ENCODE measurements at places on chromosomes 6 and 20.

DNA sequence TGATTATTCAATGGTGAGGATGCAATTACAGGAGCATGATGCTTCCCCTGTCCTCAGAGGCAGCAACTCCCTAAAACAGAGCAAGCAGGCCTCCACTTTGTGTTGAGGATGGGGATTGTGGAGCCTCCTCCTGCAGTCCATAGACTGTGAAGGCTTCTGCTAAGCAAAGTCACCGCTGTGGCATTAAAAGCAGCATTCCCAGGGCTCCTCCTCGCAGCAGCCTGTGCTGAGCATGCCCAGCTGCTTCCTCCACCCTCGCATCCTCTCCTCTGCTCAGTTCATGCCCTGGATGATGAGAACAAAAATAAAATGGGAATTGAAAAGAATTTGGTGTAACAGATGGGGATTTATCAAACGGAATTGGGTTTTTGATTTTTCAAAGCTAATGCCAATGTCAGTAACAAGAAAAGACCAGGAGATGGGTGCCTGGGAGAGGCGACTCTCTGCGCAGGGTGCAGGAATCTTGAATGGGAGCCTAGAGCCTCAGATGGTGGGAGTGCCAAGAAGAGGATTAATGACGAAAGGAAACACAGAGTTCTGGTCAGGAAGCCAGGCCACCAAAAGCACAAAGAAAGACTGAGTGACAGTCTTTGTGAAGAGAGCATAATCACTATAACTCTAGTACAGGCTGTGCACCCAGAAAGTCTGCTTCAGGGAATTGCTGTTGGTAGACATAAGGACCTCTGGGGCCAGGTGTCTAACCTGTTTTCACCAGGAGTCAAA, 347.6 kb downstream of the TPBG start:
- DNase-seq, result no peak

- peak; percentile 38 for DNase-seq
Observed at GRCh38 chr20:37335642-37336368, 10.1 kb upstream of the SRC start.

GRCh38 chr6:169489563-169490245, 212.1 kb downstream of the WDR27 start:
- DNase-seq, result no peak

DNA sequence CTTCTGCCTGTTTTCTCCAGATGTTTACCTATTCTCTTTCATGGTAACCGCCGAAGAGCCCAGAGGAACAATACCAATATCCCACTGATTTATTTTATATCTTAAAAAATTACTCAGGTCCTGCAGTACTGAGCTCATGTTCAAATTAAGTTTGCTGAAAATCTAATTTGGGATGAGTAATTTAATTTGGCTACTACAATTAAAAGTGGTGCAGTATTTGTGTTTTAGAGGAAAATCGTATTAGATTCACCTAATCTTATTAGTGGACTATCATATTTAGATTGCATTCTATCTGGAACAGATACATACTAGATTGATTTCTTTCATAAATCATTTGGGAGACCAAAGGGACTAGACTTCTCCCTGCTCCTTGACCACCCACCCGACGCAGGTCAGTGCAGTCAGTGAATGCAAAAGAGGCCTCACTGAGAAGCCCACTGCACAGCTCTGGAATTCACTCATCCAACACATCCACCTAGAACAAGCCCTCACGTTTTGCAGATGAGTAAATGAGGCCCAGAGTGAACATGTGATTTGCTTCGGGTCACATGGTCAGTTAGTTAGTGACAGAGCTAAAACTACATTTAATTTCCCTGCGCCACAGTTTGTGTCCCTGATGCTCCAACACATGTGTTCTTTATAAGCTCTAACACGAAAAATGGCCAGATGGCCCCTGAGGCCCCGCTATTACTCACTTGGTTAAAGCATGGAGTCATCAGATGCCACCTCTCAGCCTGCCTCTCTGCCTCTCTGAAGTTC, 101.8 kb downstream of the TRERF1 start:
- DNase-seq, result no peak

GRCh38 chr20:38115205-38115604, 49.9 kb downstream of the TGM2 start:
- no peak for DNase-seq

DNA sequence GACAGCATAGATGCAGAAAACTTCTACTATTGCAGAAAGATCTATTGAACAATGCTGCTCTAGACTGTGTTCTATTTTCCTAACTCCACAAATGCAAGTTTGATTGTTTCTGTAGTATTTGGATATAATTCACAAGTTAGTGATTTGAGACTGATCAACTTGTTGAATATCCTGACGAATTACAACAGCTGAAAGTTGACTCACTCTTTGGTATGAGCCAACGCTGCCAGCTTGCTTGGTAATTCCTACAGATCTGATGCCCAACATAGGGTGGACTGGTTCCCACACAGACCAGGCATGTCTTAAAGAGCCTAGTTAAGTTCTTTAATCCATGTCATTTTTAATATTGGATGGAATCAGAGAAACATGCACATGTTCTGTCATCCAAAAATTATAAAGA, 231.0 kb upstream of the RAB32 start:
- no peak for DNase-seq

DNA sequence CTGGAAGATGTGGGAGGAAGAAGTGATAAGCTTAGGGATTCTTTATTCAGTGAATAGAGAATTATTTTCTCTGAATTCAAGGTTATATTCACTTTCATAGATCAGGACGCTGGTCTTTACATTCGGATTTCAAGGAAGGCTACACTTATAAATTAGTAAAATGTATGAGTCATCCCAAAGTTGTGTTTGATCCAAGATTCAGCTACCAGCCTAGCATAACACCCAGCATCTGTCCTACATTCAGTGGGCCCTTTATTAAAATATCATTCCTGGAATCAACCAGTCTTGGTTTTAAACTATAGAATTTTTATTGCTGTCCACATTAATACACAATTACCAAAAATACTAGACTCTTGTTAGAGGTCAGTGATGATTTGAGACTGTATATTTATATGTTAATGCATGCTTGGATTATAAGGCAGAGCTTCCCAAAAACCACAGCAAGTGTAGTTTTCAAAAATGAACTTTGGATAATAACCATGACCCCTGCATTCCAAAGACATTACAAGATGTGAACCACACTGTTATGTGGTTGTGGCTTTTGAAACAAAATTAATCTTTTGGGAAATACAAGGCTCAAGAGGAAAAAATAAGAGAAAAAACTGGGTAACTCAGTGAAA, 210.7 kb upstream of the CNR1 start:
- DNase-seq, result no peak

DNA sequence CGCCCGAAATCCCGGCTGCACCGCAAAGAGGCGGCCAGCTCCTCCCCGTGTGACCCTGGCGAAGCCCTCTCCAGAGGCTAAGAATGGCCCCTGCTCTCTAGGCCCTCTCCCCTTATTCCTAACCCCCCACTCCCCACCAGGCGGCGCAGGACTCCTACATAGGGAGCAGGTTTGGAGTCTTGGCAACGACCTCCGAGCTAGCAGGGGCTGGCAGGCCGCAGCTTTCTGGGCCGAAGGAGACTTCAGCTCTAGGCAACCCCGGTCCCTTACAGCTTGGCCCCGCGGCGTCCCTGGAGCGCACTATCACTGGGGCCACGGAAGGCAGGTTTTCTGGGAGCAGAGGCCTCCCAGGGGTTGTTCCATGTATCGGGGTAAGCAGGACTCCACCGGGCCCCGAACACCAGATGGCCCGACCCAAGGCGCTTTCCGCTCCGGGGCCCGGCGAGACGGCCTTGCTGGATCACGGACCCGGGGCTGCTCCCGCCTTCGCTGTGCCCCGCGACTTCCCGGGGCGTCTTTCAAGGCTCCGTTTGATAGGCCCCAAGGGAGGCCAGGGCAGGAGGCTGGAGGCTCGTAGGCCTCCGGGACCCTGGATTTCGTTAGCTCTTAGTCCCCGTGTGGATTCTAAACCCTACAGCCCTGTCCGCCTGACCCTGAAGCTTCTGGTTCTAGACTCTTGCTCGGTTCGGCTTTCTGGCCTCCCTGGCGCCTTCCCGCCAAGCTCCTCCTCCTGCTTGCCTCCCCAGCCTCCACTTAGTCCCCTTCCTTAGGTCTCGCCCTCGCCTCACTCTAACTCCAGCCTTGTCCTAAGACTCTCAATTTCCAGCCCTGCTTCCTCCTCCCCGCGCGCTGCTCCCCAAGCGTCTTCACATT, 1.9 kb downstream of the SLC32A1 start:
- peak; percentile 48 for DNase-seq

DNA sequence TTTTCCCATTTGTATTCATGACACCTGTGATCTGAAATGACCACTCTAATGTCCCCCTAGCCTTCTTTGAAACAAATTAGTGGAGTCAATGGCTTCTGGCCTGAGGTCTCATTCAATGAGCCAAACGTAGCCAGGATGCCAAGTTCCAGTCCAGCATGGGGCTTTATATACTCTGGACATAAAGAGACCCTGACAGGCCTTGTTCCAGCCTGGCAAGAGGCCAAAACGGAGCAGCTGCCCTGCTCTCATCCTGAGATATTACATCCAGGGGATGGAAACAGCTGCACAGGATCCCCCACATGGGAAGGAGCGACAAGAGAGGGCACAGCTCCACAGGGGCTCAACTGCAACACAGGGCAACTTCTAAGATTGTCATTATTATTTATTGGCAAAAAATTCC, 437.8 kb downstream of the CDH26 start:
- DNase-seq, result no peak

DNA sequence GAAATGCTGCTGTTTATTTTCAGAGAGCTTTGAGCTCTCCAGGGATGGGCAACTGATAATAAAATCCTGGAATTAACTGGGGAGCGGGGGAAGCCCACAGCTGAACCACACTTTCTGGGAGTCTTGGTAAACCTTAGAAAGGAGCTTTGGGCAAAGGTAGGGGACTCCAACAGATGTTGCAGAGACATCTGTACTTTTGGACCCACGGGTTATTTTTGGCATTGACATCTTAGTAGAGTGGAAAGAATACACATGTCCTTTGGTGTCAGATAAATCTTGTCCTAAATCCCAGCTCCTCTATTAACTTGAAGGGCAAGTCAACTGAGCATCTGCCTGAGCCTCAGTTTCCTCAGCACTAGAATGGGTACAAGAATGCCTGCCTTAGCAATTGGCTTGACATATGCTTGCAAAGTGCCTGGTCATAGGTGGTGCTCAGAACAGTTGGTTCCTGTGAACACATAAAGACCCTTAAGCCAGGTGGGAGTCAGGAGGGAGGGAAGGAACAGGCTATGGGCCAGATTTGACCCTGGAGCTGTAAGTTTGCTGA, 5.8 kb downstream of the SLC22A3 start:
- DNase-seq, result no peak

GRCh38 chr20:4794846-4795245, 73.1 kb downstream of the PRND start:
- no peak for DNase-seq
